ENCODE measurements at places on chromosomes 2 and 18. TPM values are rescaled to one million over a fixed set of nuclear protein-coding genes. Genes with fewer than 3 reads are reported as not detected.

Gene ELOA2
- total RNA-seq: not detected

Gene EFR3B
- total RNA-seq: not detected

Gene PFN4
- total RNA-seq: not detected

Gene FAM161A
- 1.5 TPM for total RNA-seq

Gene CFC1
- not detected for total RNA-seq

Gene UGT1A4
- total RNA-seq: not detected

Gene ITPRID2
- 77.1 TPM for total RNA-seq

Gene MYO7B
- total RNA-seq: 0.23 TPM

Gene PPM1B
- total RNA-seq: 72.7 TPM

DNA sequence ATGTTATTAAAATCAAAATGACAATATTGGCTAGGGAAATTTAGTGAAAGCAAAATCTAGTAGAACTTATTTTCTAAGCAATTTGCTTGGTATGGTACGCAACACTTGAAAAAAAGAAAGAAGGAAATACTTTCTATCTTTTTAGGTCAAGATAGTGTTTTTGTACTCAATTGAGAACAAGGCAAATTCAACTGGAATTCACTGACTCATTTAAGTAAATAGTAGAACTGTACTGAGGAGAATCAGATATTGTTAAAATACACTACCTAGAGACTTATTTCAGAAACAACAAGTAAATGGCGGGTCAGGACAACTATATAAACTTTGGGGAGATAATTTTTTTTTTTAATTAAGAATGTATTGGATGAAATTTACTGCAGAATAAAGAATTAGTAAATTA, 18.9 kb downstream of the ZRANB3 start:
- no peak overlapping the region for H3K27ac ChIP-seq
- no peak overlapping the region for H3K4me3 ChIP-seq
- DNase-seq: no peak

- DNase-seq: no peak
- no peak overlapping the region for H3K4me3 ChIP-seq
- H3K27ac ChIP-seq: no peak overlapping the region
Observed at GRCh38 chr2:11419781-11420180, 46.2 kb downstream of the E2F6 start.

DNA sequence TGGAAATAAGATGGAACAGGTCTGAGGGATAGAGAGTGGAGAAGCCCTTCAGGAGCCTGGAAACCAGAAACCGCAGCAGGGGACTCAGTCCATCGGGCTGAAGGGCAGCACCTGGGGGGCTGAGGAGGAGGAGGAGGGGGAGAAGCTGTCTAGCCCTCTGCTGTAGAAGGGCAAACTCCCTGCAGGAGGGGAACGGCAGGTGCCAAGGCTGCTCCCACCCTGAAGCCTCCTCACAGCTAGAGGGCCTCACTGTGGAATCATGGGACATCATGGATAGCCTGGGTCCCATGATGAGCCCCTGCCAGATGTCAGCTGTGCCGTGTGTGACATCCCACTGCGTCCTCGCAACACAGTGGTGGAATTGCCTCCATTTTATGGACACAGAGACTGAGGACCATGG, 435 bp downstream of the MYO7B start:
- no peaks in the 10 kb centered on the region for H3K4me1 ChIP-seq
- peaks cover 7% of the 10 kb centered on the region for H3K36me3 ChIP-seq
- no peak overlapping the region for H3K4me3 ChIP-seq
- peaks cover 41% of the 10 kb centered on the region for H3K27me3 ChIP-seq
- H3K27ac ChIP-seq: no peak overlapping the region

DNA sequence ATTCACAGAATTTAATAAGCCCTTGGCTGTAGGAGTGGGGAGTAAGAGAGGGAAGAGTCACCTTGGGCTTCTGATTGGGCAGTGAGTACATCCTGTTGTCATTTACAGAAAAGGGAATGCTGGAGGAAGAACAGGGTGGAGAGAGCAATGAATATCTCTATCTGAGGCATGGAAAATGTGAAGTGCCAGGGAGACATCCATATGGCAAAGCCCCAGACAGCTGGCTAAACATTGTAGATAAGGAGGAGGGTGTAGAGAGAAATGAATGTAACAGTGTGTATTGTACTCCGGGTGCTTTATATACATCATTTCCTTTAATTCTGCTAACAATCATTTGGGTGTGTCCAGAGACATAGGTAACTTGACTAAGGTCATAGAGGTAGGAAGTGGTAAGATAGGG, 103.5 kb downstream of the UPP2 start:
- no peak overlapping the region for H3K27ac ChIP-seq
- H3K36me3 ChIP-seq: no peaks in the 10 kb centered on the region
- no peaks in the 10 kb centered on the region for H3K4me1 ChIP-seq
- no peak overlapping the region for H3K4me3 ChIP-seq

- DNase-seq: no peak
- H3K27me3 ChIP-seq: no peaks in the 10 kb centered on the region
- no peaks in the 10 kb centered on the region for H3K36me3 ChIP-seq
- H3K4me3 ChIP-seq: no peak overlapping the region
- H3K4me1 ChIP-seq: no peaks in the 10 kb centered on the region
Observed at GRCh38 chr2:174878537-174879147, 114.4 kb upstream of the CHRNA1 start.

DNA sequence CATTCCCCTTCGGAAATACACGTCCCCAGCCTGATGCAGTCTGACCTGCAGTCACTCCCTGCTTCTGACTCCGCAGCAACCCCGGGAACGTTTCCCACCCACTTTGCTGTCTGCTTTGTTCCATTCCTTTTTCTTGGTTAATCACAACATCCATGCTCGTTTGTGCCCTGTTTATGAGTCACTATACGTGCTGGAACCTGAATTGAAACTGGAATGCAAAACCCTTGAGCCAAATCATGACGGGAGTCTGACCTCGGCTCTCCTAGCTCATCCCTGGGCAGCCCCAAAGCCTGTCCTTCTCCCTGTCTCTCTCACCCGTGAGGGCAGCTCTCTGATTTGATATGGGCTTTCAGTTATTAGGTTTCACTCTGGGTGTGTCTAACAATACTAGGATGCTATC, 57.1 kb upstream of the RNF152 start:
- H3K4me3 ChIP-seq: no peak overlapping the region
- H3K4me1 ChIP-seq: peaks cover 11% of the 10 kb centered on the region
- H3K27ac ChIP-seq: no peak overlapping the region
- peaks cover 49% of the 10 kb centered on the region for H3K27me3 ChIP-seq
- DNase-seq: no peak
- peaks cover 3% of the 10 kb centered on the region for H3K36me3 ChIP-seq

DNA sequence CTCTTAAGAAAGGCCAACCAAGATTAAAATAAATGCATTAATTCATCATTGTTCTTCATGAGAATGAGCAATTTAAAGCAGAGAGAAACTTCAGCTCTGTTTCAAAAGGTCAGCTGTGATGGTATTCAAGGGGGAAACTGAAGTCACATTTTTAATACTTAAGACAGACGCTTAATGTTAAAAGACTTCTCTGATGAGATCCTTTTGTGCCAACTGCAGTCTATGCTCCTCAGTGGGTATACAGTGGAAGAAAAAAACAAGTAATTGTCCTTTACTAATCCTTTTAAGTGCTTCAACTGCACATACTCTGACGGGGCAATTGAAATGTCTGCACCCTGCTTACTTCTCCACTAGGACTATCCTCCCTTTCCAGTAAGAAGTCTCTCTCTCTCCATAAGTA, 309.7 kb downstream of the GULP1 start:
- H3K4me1 ChIP-seq: no peaks in the 10 kb centered on the region
- no peak overlapping the region for H3K27ac ChIP-seq
- H3K4me3 ChIP-seq: peak overlapping the region; percentile 16
- H3K27me3 ChIP-seq: no peaks in the 10 kb centered on the region

GRCh38 chr2:188601927-188602326, 310.3 kb downstream of the GULP1 start:
- no peaks in the 10 kb centered on the region for H3K27me3 ChIP-seq
- H3K4me1 ChIP-seq: no peaks in the 10 kb centered on the region
- H3K36me3 ChIP-seq: no peaks in the 10 kb centered on the region
- DNase-seq: no peak

DNA sequence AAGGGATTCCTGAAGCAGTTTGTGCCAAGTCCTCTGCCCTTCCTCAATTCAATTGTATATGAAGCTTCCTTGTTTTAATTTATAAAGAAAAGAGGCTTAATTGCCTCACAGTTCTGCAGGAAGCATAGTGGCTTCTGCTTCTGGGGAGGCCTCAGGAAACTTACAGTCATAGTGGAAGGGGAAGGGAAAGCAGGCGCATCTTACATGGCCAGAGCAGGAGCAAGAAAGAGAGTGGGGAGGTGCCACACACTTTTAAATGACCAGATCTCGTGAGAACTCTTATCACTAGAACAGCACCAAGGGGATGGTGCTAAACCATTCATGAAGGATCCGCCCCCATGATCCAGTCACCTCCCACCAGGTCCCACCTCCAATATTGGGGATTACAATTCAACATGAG, 114.2 kb downstream of the SGPP2 start:
- no peaks in the 10 kb centered on the region for H3K27me3 ChIP-seq
- H3K27ac ChIP-seq: no peak overlapping the region
- peaks cover 2% of the 10 kb centered on the region for H3K4me1 ChIP-seq
- no peaks in the 10 kb centered on the region for H3K36me3 ChIP-seq
- no peak for DNase-seq

DNA sequence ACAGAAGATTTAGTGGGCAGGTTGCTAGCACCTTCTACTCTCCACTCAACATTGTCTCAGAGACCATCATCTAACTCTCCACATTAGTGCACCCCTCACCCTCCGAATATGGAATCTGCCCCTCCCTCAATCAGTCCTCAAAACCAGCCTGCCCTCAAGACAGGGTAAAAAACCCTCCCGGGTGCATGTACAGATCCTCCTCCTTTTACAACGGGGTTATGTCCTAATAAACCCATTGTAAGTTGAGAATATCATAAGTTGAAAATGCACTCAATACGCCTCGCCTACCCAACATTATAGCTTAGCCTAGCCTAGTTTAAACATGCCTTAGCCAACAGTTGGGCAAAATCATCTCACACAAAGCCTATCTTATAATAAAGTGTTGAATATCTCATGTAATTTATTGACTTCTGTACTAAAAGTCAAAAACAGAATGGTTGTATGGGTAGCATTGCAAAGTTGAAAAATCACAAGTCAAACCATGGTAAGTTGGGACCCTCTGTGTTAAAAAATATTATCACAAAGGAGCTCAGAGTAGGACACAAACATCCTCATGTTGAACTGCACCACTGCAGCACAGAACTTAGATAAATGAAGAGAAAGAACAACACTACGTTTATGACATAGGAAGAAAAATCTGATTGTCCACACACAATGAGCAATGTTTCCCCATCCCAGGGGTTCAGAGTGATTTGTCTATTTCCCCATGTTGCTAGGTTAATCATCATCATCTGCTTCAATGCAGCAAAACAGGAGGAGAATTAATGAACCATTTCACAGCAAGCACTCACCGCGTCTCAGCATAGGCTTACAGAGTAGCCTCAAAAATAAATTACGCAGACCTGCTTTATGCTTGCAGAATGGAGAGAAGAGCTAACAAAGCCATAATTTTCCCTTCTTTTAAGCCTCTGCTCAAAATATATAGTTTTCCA, 184.1 kb upstream of the ARL4C start:
- no peak for DNase-seq
- no peaks in the 10 kb centered on the region for H3K36me3 ChIP-seq
- no peak overlapping the region for H3K4me3 ChIP-seq
- H3K27me3 ChIP-seq: peaks cover 2% of the 10 kb centered on the region

- peak overlapping the region; percentile 86 for H3K27ac ChIP-seq
- no peaks in the 10 kb centered on the region for H3K36me3 ChIP-seq
- peak overlapping the region; percentile 88 for H3K4me3 ChIP-seq
Observed at GRCh38 chr18:46916551-46917107, 678 bp downstream of the PIAS2 start.

DNA sequence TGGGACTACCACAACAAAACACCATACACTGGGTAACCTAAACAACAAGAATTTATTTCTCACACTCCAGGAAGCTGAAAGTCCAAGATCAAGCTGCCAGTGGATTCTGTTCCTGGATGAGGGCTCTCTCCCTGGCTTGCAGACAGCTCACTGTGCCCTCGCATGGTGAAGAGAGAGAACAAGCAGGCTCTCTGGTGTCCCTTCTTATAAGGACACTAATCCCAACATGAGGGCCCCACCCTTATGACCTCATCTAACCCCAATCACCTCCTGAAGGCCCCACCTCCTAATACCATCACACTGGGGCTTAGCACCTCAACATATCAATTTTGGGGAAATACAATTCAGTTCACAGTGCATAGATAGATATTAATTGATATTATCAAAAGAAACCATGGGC, 83.5 kb downstream of the BIN1 start:
- no peaks in the 10 kb centered on the region for H3K36me3 ChIP-seq
- peaks cover 13% of the 10 kb centered on the region for H3K27me3 ChIP-seq
- peaks cover 6% of the 10 kb centered on the region for H3K4me1 ChIP-seq
- H3K4me3 ChIP-seq: no peak overlapping the region

DNA sequence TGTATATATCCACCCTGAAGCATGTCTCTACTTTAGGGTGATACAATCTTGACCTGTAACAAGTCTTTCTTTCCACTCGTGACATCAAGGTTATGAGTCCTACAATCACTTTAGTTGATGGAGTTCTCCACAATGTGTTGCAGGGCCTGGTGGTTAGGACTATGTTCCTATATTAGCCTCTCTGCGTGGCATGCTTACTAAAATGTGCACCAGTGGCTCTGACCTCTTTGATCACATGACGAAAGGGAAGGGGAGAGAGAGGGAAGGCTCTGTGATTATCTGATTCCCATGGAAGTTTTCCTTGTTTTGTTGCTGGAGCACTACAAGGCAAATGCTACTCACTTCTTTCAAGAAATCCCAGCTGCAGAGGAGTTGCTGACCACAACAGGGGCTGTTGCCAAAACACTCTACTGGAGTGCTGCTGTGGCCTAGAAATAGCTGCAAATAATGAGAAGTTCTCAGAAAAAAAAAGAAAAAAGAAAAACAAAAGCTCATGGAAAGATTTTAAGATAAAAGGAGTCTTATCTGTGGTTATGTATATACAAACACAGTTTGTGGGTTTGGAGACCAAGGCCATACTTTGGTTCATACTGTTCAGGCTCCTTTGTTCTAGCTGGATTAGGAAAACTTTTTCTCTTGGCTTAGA, 272.8 kb upstream of the MMADHC start:
- H3K36me3 ChIP-seq: no peaks in the 10 kb centered on the region
- no peaks in the 10 kb centered on the region for H3K27me3 ChIP-seq
- no peak for DNase-seq
- no peak overlapping the region for H3K27ac ChIP-seq
- no peak overlapping the region for H3K4me3 ChIP-seq

GRCh38 chr2:11757101-11757500, 10.7 kb downstream of the LPIN1 start:
- no peaks in the 10 kb centered on the region for H3K36me3 ChIP-seq
- peak overlapping the region; percentile 95 for H3K27ac ChIP-seq
- H3K27me3 ChIP-seq: no peaks in the 10 kb centered on the region
- H3K4me3 ChIP-seq: peak overlapping the region; percentile 49

GRCh38 chr2:189146553-189146952, 33.0 kb downstream of the COL5A2 start:
- no peak overlapping the region for H3K4me3 ChIP-seq
- no peak overlapping the region for H3K27ac ChIP-seq
- peaks cover 6% of the 10 kb centered on the region for H3K4me1 ChIP-seq
- DNase-seq: no peak

GRCh38 chr2:34188464-34189303, 589.6 kb upstream of the FAM98A start:
- no peak overlapping the region for H3K27ac ChIP-seq
- H3K27me3 ChIP-seq: no peaks in the 10 kb centered on the region
- DNase-seq: no peak
- H3K4me3 ChIP-seq: no peak overlapping the region
- no peaks in the 10 kb centered on the region for H3K4me1 ChIP-seq
- no peaks in the 10 kb centered on the region for H3K36me3 ChIP-seq

GRCh38 chr2:230861552-230862255, 3.0 kb upstream of the ITM2C start:
- no peak for DNase-seq
- peaks cover 25% of the 10 kb centered on the region for H3K27me3 ChIP-seq
- H3K27ac ChIP-seq: peak overlapping the region; percentile 75
- H3K4me3 ChIP-seq: no peak overlapping the region
- peaks cover 25% of the 10 kb centered on the region for H3K4me1 ChIP-seq
